Cerebellar nuclear complex (tissue), 1 donor: ENCODE measurements at places on chromosomes 2 and 18.

GRCh38 chr2:236656721-236657120, 87.1 kb downstream of the ACKR3 start:
- no peak for DNase-seq

- no peak for DNase-seq
Measured at GRCh38 chr2:145599756-145600155, 1079.8 kb upstream of the ZEB2 start.

GRCh38 chr2:179031731-179032408, 18.1 kb downstream of the CCDC141 start:
- no peak for DNase-seq

DNA sequence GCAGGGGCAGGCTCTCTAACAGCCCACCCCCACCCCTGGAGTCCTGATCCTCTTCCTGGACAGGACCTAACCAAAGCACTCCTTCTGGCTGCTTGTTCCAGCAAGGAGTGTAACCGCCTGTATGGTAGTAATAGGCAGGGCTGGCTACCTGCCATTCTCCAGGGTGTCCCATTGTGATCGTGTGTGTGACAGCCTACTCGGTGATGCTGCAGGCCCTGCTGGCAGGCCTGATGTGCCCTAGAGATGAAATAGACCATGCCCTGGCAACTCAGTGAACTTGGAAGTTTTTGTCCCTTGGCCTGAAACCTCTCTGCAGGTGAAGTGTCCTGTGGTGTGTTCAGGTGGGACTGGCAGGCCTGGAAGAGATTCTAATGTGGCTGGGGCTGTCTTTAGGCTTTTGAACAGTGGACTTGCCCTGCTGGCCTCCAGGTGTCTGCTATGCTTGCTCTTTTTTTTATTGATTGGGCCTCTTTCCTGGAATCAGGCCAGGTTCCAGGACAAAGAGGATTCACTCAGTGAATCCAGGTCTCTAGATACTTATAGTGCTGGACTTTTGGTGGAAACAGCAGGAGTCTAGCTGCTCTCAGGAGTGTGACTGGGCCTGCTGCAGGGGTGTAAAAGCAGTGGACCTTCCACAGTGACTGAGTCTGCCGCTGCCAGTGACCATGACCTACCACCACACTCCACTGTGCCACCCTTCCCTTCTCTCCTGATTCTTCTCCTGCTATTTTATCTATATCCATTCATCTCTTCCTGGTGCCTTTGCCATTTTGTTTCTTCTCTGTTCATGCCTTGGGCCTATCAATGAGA, 132.1 kb downstream of the CTIF start:
- DNase-seq, result no peak

GRCh38 chr2:190599546-190600220, 49.2 kb upstream of the NAB1 start:
- DNase-seq, result no peak

- DNase-seq, result no peak
Measured at GRCh38 chr2:107359021-107359420, 467.7 kb upstream of the RGPD4 start.

GRCh38 chr18:67951137-67951536, 434.6 kb upstream of the DSEL start:
- no peak for DNase-seq

DNA sequence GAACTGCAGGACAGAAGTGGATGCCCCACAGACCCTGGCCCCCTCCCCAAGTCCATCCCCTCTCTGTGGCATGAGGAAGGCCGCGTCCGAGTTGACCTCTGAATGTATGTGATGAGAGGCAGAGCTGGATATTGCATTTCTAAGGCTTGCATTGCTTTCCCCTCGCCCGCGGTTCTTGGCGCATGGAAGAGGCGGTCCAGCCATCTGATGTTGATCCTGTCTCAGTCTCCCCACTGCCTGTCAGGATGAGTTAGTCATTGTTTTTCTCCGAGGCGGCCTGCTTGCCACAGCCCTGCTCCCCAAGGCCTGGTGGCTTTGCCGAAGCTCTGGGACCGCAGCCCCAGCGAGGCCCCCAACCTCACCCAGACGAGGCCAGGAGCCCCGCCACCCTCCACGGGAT, 88.6 kb downstream of the SMAD7 start:
- DNase-seq, result no peak

- DNase-seq, result no peak
Measured at GRCh38 chr2:188518381-188518780, 226.7 kb downstream of the GULP1 start.

DNA sequence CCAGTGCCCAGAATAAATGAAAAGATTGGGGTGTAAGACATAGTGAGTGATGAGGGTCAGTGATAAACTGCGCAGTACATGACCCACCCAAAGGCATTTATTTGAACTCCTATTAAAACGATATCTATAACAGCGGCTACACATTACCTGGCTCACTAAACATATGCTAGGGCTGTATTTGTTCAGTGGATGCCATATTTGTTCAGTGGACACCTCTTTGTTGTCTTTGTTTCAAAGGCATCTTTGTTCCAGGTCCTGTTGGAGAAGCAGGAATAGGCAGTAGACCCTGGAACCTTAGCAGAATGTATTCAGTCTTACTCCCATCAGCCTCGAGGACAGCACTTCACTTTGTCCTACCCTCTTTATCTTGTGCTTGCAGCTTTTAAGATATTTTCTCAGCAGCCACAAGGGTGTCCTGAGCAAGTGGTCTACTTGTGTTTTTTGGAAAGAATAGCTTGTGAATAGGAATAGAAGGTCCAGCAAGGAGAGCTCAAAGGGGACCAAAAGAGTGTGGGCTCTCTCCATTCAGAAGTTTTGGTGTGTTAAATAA, 650.8 kb upstream of the FANCL start:
- no peak for DNase-seq

- DNase-seq, result no peak
Measured at GRCh38 chr18:72819050-72819449, 48.7 kb downstream of the NETO1 start.

DNA sequence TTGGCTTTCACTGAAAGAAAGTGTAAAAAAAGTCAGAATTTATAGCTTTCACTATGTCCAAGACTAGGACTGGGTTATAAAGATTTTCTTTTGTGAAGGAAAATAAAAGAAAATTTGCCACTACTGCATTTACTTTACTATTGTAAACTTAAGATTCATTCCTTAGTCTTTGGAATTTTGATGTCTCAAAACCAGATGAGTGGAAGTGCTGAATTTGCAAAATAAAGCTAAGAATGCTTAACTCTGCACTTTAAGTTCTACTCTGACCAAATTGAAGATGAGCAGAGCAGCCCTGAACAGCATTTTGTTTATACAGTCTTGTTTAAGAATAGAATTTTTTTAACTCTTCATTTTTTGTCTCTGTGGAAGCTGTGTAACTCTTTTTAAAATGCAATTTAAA, 102.4 kb downstream of the ICA1L start:
- no peak for DNase-seq

DNA sequence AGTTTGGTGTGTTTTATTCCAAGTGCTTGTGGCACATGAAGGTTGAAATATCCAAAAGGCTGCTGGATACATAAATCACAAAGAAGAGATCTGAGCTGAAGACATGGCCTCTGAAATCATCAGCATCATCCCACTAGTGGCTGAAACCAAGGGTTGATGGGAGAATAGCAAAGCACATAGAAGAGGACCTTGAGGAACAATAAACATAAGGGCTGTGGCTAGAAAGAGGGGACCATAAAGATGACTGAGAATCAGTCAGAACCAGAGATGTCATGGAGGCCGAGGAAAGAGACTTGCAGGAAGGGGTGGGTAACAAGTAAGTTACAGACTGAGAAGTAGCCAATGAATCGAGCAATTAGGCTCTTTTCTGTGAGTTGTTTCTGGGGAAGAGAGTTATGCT, 116.8 kb downstream of the CDC42EP3 start:
- DNase-seq, result no peak

GRCh38 chr2:101817481-101817880, 120.0 kb downstream of the MAP4K4 start:
- DNase-seq, result no peak

DNA sequence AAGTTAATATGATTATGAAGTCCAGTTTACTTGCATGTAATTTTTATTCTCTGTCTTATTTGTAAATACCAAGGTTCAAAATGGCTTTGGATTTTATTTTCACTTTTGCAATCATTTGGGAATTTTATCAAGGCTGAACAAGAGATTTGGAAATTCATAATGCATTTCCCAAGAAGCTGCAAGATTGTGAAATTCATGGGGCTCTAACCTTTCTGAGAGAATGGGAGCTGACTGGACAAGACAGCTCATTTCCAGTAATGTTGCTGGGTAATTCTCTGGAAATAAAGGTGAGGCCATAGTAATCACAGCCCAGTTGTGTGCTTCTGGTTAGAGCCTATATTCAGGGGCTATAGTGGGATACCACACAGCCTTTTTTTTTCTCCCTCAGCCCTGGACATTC, 21.5 kb upstream of the NABP1 start:
- DNase-seq, result no peak

DNA sequence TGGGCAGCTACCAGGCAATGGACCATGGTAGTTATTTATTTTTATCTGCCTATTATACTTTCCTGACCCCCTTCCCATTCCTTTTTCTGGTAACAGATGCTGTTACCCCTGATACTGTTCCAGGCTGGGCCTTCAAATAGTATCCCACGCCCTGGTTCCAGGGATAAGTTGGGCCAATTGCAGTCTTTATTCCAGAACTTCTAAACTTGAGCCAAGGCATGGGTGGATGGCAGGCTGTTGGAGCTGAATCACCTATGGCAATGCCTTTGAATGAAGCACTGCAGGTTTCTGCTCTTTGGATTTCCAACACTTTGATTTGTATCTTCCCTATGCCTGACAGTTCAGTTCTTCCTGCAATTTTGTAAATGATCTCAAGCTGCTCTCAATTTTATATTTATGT, 99.2 kb upstream of the LHCGR start:
- DNase-seq, result no peak

- no peak for DNase-seq
Measured at GRCh38 chr2:219076253-219076652, 15.5 kb upstream of the IHH start.

GRCh38 chr2:152759290-152760072, 41.1 kb downstream of the ARL6IP6 start:
- DNase-seq, result no peak

DNA sequence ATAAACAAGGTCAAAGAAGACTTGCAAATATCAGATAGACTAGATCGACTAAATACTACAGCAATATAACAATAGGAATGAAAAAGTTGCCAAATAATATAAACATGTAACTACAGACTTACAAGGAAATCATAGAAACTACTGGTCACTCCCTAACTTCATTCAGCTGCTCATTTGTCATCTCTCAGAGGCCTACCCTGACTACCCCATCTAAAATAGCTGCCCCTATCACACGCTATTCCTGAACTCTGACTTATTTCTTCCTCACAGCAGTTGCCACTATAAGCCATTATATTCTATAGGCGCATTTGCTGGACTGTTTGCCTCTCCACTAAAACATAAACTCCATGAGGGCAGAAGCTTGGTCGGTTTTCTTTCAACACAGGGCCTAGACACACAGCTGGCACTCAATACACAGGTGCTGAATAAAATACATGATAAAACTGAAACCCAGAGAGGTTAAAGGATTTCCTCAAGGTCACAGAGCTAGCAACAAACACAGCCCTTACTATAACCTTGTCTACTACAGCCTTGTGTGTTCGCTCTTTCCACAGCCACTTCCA, 1.8 kb downstream of the STRN start:
- DNase-seq, result no peak

- no peak for DNase-seq
Measured at GRCh38 chr18:74126684-74127655, 20.7 kb downstream of the FBXO15 start.

DNA sequence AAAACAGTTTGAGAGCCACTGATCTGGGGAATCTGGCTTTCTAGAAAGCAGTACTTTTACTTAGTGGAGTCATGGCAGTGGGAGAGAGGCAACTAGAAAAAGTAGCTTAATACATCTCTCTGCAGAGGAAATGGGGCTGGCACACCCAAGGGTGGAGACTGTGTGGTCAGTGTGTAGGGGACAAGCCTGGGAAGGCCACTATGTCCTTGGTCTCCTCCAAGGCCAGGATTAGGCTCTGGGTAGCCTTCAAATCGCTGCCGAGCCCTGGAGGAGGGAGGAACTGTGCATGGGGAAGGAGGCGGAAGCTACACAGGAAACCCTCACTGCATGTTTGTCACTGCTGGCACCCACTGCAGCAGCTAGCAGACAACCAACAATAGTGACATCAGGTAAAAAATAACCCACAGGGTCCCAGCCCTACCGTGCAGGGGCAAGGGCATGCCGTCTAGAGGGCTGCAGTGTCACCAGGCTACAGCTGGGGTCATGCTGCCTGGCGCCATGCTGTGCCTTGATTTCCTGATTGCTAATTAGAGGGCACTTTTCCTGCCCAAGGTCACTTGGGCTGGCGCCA, 34.8 kb downstream of the LBH start:
- no peak for DNase-seq

GRCh38 chr2:154455866-154456265, 242.6 kb upstream of the KCNJ3 start:
- DNase-seq, result no peak

GRCh38 chr2:202014759-202015211, 18.9 kb upstream of the FZD7 start:
- no peak for DNase-seq

- no peak for DNase-seq
Measured at GRCh38 chr2:186947516-186947915, 98.5 kb upstream of the ZSWIM2 start.

- DNase-seq, result no peak
Measured at GRCh38 chr18:36127836-36128529, 1.2 kb downstream of the SLC39A6 start.

DNA sequence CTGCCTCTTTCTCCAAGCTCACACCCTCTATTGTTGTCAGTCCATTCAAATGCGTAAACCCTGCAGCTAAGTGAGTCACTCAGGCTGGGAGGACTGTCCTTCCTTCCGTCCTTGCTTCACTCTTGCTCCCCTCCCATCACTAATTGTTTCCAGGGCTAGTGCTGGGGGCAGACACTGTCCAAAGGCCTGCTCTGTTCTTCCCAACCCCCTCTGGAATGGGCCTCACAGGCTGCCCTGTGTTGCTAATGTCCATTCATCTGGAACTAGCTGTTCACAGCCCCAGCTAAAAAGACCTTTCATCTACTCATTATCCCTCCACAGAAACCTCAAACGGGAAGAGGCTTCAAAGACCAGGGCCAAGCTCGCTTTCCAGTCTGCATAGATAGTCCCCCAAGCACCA, 31.9 kb upstream of the NRP2 start:
- no peak for DNase-seq
